ENCODE measurements at places on chromosomes 6 and 20.

GRCh38 chr20:38798266-38798665 is 7.2 kb upstream of the PPP1R16B start:
- DNase-seq: no peak

DNA sequence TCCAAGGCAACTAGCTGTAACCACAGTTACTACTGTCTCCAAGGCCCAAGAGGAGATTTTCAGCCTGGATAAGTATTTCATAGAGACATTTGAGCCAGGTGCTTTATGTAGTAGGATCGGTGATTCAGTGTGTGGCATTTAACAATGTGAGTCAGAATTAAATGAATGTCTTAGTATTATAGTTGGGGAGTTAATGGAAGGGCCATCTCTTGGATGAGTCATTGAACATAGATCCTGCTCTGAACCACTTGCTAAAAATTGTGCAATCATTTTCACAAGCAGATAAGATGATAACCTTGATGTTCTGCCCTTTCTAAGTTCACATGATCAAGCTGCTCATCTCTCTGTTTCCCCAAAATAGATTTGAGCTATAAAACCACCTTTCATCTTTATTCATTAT is 668.9 kb upstream of the CITED2 start:
- DNase-seq: peak; percentile 29

DNA sequence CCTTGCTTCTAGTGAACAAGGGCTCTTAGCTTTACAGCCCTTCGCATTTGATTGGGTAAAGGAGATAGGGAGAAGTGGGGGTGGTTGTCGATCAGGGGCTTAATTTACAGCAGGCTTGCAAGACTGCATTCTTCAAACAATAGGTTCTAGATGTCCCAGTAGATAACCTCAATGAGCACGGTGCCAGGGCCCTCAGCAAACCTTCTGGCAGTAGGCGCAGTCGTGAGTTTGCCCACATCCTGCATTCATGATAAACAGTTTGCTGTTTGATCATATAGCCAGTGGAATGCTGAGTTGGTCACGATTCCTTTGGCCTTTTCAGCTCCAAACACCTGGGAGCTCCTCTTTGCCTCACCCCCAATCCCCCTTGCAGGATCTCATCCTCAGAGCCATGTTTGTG is 27.5 kb downstream of the SUN5 start:
- no peak for DNase-seq

- no peak for DNase-seq
Measured at GRCh38 chr6:89145956-89146717, at the start of gene PM20D2. PM20D2 (plus strand) TSS chr6:89146055; CDS start chr6:89146145, 90 bp downstream.

DNA sequence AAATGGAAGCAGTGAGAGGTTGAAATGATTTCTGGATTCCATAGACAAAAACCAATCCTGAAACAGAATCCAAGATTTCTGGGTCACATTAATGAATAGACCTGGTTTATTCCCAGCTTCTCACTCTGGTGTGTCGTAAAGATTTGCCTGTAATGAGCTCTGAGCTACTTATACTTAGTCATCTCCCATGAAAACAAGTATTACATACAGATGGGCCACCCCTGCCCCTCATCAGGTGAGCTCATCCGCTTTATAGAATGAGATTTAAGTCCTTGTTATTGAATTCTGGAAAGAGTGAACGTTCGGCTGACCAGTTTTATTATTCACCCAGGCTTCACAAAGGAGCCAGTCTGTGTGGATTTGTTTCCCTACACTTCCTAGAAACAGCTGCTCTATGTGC is 47.1 kb upstream of the TMEM181 start:
- DNase-seq: no peak

DNA sequence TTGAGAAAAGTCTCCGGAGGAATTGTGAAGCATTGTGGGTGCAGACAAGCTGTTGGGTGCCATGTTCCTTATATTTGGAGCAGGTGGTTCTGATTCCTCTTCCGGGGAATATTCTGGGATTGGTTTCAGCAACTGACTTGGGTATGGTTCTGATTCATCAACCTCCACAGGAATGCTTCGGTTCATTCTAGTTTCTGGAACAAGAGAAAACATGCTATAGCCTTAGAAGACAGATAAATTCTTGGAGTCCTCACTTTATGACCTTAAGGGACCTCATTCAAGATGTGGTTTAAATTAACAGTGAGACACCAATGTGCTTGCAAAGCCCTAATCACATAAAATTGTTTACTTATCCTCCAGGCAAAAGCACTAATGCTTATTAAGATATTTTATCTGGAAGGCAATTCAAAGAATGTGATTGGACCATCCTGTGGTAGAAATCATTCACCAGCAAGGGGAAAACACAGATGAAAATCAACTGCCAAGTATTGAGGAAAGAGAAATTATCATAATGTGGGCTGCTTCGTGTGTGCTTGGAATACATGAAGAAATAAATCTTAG is 13.7 kb downstream of the TRAF3IP2 start:
- no peak for DNase-seq

GRCh38 chr6:133447924-133448323 is 206.8 kb downstream of the EYA4 start:
- no peak for DNase-seq

DNA sequence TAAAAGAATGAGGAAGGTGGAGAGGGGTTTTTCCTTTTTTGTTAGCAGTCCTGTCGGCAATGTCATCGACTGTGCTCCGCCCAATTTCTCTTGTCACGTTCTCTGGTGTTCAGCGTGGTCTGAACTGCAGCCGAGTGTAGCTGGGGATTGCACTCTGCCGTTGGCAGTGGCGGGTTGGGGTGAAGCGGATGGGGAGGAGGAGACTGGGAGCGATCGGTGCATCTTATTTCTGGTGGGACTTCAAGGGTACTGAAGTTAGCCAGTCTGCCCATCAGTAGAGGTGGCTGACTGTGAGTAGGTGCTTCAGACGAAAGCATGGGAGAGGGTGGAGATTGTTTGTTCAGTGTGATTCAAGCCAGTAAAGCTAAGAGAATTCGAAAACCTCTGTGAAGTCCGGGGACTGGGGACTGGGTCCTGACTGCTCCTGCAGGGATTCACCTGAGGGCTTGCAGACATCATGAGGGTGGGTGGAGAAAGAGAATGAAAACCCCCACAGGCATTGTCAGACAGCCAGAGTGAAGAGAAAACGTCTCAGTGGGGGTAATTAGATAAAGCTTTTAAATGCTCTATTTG is 5.1 kb downstream of the RREB1 start:
- no peak for DNase-seq

GRCh38 chr6:129597023-129597713 is 112.8 kb downstream of the ARHGAP18 start:
- no peak for DNase-seq

GRCh38 chr6:36033935-36034334 is 6.3 kb downstream of the MAPK14 start:
- DNase-seq: no peak

DNA sequence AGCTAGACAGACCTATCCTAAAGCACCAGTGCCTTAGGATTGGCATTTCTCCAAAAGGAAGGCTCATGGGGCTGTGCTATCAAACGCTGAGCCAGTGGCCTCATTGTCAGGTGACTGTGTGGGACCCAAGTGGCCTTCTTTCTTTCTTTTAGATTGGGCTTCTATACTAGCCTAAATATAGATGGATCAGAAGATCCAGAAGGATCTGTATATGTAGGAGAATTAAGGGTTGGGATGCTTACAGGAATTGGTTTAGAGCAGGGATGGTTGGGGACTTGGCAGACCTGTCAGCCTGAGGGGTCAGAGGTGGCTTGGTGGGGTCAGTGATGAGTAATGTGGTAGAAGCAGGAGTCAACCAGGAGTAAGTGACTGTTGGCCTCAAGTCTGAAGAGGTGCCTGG is 14.8 kb downstream of the ABT1 start:
- DNase-seq: no peak

DNA sequence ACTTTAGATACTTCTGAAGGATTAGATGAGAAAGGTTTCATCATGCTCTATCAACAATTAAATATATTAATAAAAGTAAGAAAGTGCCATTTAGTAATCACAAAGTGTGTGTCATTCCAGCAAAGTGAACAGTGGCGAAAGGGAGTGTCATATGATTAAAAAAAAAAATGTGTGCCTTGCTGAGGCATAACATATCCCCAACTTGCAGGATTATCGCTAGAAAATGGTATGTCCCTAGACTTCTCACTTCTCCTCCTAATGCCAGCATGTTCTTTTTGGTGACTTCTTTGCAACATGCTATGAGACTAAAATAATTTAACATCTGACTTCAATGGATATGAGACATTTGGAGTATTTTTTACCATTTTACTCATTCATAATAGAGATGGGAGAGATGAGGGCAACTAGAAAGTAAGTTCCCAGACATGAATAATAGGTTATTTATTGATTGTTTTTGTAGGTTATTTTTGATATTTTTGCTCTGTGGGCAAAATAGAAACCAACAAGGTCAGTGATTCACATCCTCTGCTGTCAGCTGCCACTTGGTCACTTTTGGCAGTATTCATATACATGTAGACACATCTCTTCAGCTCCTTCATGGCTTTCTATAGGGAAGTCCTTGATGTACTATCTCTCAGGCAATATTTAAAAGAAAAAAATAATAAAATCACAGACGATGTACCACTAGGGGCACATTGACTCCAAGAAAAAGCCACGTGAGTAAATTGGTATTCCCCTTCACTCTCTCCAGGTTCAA is 370.1 kb downstream of the BMP2 start:
- DNase-seq: no peak

DNA sequence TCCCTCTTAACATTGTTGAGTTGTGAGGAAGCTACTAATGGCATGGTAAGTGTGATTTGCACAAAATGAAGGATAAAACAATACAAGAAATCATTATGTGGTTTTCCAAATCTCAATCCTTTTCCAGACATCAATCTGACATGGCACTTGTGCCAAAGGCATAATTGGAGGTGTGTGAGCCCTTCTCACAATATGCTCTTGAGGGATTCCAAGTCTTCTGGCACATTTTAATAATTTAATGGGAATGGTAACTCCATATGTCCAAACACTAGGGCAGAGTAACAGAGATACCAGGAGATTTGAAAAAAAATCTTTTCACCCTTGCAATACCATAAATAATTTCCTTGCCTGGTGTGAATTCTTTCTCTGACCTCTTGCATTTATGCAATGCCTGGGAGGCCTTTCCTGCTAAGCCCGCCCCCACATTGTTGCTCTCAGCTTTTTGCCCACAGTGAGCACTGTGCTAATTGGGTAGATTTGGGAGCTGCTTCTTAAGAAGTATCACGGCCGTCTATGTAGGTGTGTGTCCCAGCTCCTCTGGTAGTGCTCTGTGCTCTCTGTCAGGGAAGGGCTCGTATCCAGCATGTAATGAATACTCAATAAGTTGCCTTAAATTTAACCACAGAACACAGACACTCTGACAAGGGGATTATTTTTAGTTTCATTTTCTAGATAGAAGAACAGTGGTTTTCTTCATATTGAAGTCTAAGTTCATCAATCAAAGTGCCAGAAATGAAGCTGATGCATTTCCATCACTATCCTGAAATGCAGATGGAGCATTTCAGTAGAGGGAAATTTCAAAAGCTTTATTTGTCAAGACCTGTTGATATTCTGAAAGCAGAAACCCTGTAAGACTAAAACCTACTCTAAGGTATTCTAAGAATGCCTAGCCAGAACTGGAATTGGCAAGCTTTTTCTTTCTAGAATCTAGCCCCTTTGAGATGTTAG is 54.4 kb upstream of the CEP85L start:
- DNase-seq: no peak

DNA sequence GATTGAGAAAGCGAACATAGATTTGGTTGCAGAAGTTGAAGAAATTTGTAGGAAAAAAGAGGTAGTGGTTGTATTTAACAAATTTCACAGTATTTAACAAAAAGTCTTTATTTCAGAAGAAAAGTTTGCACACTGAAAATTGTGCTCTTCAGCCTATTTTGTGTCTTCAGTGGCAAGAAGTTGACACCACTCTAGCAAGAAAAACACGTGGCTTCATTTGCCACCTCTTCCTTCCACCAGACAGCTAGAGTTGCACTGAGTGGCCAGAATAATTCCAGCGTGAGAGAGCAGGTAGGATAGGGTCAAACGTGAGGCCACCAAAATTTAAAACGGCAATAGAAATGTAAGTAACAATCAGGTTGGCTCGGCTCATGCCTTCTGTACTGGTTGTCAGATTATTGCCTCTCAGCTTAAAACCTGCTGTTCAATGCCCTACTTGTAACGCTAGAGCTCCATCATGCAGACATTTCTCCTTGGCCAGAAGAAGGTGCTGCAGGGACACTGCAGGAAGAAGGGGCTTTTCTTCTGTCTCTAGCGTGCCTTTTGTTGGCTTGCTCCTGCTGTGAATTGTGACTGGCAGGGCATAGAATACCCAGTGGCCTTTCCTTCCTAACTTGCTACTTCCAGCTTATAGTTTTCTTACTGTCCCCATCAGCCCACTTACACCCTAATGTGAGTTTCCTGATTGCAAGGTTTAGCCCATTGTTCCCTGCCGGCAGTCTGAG is 12.1 kb downstream of the TRAPPC3L start:
- no peak for DNase-seq

GRCh38 chr6:107894809-107895396 is 63.1 kb downstream of the SEC63 start:
- DNase-seq: no peak

DNA sequence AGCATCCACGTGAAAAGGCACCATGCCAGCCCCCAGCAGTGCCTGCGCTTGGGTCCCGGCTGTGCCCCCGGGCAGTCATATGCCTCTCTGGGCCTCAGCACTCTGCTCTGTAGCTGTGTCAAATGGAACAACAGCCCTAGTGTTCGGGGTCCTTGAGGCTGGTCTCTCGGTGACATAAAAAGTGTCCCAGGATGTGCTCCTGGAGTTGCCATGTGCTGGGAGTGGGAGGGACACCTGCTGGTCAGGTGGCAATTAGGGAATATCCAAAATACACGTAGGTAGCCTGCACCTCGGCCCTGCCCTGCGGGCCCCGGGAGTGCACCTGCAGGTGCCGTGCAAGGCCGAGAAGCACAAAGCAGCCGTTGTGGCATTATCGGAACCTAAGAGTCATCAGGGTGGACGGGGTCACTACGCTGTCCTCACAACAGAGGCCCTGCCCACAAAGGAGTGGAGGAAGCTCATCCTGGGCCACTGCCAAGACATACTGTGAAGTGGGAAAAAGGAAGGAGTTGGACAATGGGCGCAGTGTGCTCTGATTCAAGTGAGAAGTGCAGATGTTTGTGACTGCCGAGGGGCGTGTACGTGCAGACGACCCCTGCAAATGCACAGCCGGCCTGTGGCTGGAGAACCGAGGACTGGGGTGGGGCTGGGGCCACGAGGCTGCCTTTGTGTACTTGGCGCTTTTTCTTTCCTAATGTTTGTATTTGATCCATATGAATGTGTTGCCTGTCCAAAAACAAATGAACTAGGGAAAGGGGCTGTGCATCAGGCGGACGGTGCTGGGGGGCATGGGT is 24.6 kb downstream of the SLCO4A1 start:
- DNase-seq: no peak

DNA sequence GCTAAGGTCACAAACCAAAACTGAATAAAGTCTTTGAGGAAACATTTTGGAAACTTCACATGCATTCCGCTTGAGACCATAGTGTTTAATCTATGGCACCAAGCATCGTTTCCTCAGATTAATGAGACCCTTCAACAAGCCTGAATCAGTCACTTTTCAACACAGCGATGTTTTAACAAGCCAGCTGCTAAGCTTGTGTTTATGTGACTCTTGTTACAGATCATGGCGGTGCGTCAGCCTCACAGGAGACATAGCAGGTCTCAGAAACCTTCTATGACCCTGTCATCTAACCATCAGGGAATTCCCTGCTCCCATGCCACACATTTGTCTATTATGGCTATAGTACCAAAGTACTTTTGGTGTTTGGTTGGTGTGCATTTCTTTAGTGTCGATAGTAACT is 57.2 kb downstream of the MTFR2 start:
- DNase-seq: no peak

Data from NCI-H1436 treated with DMSO at 0.1 percent for 48 hours (cell line).